ENCODE measurements at places on chromosomes 13 and 19. TPM values are rescaled to one million over a fixed set of nuclear protein-coding genes. Genes with fewer than 3 reads are reported as not detected.
A peak's percentile ranks its signal among the peaks of the same experiment; 100 is the strongest.

The CALR3 gene
- not detected for polyA plus RNA-seq

The EHD2 gene
- 93.8 TPM for polyA plus RNA-seq

DNA sequence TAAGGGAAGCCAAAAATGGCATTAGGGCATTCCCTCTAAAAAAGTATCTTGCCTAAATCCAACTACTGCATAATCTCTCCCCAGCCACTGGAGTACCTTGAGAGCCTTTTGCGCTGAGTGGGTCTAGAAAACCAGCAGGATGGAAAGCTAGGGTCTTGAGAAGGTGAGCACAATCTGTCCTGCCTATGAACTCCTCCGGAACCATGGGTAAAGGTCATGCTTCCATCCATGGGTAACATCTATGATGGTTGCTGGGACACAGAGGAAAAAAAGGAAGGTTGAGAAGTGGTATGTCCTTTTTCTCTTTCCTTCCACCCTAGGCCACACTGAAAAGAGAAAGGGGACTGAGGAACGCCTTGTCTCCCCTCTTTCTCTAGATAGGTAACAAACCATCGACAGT lies 52.4 kb downstream of the ZNF676 start:
- no peak for DNase-seq

GRCh38 chr19:292951-293350 lies 1.7 kb upstream of the PLPP2 start:
- DNase-seq = no peak

GRCh38 chr19:3800996-3801395 lies 14.8 kb upstream of the MATK start:
- DNase-seq = no peak

- DNase-seq = no peak
Observed at GRCh38 chr19:10111405-10111811, at the start of gene P2RY11. Gene P2RY11, plus strand, starts transcription at chr19:10111693. Its CDS starts 29 bp downstream, at chr19:10111722.

GRCh38 chr19:4914736-4915501 lies 5.6 kb downstream of the UHRF1 start:
- DNase-seq = peak; percentile 73

GRCh38 chr13:92901739-92902138 lies 324.9 kb upstream of the GPC6 start:
- DNase-seq = no peak

GRCh38 chr19:33665776-33666595 lies 44.2 kb downstream of the CHST8 start:
- no peak for DNase-seq

DNA sequence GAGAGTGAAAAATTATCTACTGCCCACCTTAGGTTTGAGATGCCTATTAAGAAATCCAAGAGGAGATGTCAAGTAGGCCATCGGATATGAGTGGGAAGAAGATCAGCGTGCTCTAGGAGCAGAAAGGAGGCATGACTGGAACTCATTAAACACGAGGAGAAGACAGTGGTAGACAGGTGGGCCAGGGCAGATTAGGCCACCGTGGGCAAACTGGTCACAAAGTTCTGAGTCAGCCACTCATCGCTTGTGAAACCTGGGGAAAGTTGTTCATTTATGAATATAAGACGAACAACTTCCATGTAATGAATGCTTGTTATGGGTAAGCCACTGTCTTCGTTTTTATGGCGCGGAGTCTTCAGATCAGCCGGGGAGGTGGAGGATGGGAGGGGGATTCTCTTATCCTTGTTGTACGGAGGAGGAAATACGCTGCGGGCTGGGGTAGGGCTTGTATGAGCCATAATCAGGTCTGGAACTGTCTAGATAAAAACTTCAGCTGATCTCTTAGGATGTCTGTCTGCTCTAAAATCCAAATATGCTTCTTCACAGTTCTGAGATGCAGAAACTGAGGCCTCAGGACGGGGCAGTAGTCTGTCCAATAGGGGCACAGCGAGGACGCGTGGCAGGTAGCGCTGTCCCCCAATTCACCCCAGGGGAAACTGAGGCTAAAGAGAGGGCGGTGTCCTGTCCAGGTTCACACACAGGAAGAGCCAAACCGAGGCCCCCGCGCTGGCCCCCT lies 1.1 kb upstream of the ZNF444 start:
- DNase-seq = peak; percentile 30
